ENCODE measurements at places on chromosomes 3 and 15.

DNA sequence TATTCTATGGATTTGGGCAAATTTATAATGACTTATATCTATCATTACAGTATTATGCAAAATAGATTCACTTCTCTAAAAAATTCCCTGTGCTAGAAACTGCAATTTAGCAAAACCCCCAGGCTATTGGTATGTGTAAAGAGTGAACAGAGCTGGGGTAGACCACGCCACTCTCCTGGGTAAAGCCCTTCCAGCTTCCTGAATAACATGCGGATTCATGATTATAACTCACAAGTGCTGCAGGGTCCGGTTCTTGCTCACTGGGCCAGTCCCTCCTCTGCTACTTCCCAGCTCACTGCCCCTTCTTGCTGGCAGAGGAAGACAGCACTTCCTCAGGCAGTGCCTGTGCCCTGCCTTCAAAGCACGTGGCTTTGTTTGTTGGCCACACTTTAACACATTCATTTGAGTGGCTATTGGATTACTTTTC lies 4.1 kb downstream of the CD80 start:
- ATAC-seq = no peak

DNA sequence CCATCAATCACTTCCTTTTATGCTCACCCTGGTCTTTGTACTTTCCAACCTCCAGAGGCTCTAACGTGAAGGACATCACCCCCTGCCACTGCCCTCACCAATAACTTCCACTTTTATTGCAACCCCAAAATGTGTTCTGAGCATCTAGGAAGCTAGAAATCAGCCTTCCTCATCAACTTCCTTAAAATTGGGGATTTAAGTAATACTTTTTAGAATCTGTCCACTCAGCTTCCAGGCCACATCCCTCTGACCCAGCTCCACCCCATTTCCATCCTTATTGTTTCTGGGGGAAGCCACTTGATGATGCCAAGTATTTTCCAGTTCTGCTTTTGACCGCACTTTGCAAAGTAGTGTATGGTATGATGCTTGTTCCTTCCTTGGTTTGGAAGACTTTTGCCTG lies 73.5 kb upstream of the XCR1 start:
- no peak for ATAC-seq

DNA sequence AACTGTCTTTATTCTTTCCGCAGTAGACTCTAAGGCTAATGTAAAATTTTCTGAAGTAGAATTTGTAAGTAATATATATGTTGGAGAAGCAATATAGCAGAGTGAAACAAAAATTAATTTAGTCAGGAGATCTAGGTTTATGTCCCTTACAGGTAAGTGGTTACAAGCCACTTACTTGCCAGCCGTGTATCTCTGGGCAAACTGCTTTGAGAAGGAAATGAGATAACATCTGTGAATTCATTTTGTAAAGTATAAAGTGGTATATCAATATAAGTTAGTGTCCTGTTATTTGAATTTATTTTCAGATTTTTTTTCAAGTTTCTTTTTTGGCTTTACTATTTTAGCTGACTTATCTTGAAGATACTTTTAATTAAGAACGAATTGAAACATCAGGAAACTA lies 5.5 kb downstream of the DAZL start:
- ATAC-seq = no peak

GRCh38 chr3:148880681-148881080 lies 15.6 kb downstream of the CPA3 start:
- no peak for ATAC-seq

- ATAC-seq = no peak
These were observed 17.3 kb downstream of the FAM174B start for GRCh38 chr15:92638291-92638708.

GRCh38 chr3:4703054-4703480 lies 209.9 kb downstream of the ITPR1 start:
- ATAC-seq = no peak

GRCh38 chr3:133992381-133992780 lies 37.3 kb downstream of the SLCO2A1 start:
- ATAC-seq = no peak

DNA sequence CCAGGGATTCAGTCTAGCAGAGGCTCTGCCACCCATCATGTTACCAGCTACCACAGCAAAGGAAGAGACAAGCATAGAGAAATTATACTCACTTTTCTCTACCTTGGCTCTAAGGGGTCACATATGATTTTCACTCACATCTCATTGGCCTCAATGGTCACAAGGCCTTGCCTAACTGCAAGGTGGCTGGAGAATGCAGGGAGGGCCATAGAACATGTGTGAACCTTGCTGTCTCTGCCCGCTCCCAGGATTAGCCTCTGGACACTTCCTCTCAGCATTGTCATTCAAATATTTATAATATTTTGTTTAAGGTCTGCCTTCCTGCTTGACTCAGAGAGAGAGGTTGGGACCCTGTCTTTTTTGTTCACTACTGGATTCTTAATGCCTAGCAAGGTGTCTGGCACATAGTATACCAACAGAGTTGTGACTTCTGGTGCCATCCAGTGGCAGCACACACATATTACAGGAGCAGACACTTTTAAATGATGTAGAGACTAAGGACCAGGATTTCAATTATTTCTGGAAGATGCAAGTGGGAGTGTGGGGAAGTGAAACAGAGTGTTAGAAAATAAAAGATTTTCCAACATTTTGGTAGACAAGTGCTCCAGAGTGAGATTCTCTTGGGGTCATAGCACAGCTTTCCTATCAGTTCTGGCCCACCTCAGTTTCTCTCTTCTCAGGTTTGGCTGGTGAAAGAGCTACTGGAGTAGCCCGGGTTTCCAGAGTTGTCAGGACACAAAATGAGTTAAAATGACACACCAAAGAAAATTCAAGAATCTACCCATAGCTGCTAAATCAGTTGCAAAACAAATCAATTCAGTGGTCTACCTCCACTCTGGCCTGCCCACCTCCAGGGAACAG lies 119.0 kb upstream of the RASGRP1 start:
- peak; percentile 93 for ATAC-seq

DNA sequence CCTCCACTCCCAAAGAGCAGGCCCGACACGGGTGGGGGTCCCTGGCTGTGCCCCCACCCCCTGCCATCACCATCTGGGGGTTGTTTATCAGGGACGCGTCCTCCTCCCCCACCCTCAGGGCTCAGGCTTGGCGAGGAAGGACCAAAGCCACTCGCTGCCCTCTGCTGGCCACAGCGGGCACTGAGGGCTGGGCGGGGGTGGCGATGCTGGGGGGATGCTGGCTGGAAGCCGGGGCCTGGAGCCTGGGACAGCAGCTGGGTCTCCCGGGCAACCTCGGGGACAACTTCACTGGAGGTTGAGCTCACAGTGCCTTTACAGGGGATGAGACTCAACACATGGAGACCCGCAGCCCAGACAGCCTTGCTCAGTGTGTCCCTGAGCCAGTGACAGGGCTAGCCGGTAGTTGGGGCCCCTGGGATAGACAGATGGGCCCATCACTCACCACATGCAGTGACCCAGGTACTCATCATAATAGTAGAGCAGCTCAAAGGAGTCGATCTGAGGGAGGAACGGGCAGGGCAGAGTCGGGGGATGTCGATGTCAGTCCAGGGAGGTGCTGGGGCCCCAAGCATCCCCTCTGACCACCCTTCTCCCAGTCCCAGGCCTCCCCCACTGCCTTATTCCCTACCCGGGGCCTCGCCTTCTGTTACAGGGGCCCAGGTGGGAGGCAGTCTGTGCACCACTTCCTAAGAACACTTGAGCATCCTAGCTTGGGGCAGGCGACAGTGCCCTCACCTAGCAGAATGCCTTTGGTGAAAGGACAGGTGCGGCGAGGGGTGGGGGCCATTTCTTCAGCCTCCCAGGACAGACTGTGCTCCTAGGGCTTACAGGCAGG lies 5.9 kb upstream of the CALML4 start:
- peak; percentile 91 for ATAC-seq

- ATAC-seq = no peak
These were observed 369.1 kb downstream of the RORA start for GRCh38 chr15:60859996-60860494.

DNA sequence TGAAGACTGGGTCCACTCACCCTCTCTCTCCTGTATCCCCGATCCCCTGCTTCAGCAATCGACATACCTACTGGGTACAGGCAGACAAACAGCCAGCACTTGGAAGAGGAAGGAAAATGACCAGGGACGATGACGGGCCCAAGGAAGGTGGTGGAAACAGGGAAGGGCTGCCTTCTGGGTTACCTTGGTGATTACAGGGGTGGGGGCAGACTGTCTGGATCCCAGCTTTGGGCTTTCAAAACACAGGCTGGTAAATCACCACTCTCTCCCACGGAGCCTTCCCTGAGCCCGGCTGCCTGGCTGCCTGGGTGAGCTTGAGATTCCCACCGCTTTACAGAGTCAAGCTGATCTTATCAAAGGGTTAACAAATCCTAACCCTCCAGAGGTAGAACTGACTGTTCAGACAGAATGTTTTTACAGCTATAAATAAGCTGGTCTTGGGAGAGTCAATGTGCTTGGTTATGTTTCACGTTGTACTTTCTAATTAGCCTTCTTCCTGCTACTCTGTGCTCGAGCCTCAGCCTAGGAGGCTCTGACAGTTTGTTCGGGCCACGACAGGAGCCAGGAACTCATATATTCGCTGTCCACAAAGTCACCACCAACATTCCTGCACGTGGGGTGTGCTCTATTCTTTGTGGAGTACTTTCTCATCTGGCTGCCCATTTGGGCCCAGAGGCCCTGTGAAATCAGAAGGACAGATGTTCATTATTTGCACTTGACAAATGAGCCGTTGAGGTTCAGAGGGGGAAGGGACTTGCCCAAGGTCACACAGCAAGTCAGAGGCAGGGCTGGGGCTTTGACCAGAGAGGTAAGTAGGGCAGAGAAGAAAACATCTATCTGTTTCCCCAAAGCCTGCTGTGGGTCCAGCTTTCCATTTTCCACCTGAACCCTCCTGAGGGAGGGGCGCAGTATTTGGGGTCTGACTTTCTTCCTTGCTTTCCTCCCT lies 63.5 kb downstream of the FEM1B start:
- ATAC-seq = peak; percentile 37

DNA sequence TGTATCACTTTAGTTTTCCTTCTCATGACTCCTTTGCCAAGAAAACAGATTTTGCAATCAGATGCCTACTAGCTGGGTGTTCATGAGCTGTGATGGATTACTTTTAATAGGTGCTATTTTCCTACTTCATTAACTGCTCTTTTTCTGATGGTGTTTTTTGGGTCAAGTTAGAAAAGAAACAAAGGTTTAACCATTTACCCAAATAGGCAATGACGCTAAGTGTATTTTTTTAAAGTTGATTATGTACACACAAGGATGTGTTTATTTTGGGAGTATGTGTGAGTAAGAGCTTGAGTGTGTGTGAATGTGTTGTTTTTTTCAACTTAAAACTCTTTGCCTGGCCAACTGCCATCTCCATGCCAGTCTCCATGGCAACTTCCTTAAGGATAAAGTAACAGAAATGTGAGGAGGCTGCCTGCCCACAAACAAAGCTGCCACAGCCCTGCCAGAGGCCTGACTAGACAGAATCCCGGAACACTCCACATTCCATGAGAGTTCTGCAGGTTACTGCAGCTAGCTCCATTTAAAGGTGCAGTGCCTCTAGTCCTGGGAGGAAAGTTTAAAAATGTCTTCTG lies 215.6 kb upstream of the RBMS3 start:
- ATAC-seq = peak; percentile 100

GRCh38 chr15:72491768-72492167 lies 17.6 kb downstream of the ARIH1 start:
- ATAC-seq = peak; percentile 66

GRCh38 chr3:45841420-45841756 lies 531 bp downstream of the LZTFL1 start:
- peak; percentile 63 for ATAC-seq

DNA sequence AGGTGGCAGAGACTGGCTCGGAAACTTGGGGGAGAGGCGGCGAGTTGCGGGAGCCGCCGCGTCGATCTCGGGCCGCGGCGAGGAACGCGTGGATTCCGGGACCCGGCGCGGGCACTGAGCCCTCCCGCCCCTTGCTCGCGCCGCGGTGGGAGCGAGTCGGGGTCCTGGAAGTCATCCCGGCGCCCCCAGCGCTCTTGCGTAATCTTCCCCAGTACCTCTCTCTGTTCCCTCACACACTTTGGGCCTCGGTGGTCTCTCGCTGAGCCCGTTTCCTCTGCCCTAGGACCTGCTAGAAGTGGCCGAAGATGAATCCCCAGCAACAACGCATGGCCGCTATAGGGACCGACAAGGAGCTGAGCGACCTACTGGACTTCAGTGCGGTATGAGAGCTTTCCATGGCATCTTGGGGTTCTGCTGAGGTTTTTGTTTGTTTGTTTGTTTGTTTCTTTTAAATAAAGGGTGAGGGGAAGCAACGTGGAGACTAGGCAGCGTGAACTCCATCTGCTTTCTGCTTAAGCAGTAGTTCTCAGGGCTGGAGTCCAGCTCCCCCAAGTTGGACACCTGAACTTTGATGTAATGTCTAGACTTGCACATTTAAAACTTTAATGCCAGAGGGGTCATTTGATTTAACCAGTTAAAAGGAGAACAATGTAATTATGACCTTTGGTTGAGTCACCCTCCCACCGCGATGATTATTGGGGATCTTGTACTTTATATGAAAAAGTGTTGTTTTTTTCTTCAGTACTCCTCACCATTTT lies 1.3 kb downstream of the TCF12 start:
- peak; percentile 56 for ATAC-seq

GRCh38 chr3:189041482-189042090 lies 130.2 kb upstream of the TPRG1 start:
- ATAC-seq = peak; percentile 85

DNA sequence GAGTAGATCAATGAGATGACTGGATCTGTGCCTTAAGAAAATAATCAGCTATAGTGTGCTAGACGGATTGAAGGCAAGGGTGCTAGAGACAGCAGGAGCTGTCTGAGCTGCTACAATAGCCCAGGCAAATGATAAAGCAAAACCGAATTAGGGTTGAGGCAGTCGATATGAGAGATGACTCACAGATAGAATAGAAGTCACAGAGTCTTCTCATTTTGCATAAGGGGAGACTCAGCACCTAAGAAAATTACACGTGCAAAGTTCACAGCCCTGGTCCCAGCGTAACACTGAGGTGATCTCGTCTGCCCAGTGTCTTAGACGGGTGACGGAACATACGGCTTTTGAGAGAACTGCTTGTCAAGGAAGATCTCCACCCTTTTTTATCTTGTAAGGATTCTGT lies 11.6 kb downstream of the LPP start:
- peak; percentile 58 for ATAC-seq

GRCh38 chr15:59376733-59377132 lies 4.1 kb upstream of the MYO1E start:
- no peak for ATAC-seq

DNA sequence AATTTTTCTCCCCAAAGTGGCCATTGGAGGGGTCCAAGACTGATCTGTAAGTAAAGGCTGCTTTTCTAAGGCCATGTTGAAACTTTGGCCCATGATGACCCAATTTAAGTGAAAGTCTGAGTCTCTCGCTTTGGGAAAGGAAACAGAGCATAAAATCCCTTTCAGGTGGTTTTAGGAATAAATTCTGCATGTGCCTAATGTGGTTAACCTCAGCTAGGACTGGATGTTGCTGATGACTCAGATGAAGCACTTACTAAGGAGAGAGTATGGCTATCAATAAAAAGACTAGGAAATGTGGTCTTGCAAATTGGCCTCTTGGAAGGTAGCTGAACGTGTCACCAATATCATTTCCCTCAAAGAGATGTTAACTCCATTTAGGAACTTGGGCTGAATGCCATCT lies 458.5 kb downstream of the AGBL1 start:
- ATAC-seq = no peak

All from SK-N-SH treated with all-trans-retinoic acid at 6 μM for 48 hours (cell line).